ENCODE measurements at places on chromosomes 13 and 19.

DNA sequence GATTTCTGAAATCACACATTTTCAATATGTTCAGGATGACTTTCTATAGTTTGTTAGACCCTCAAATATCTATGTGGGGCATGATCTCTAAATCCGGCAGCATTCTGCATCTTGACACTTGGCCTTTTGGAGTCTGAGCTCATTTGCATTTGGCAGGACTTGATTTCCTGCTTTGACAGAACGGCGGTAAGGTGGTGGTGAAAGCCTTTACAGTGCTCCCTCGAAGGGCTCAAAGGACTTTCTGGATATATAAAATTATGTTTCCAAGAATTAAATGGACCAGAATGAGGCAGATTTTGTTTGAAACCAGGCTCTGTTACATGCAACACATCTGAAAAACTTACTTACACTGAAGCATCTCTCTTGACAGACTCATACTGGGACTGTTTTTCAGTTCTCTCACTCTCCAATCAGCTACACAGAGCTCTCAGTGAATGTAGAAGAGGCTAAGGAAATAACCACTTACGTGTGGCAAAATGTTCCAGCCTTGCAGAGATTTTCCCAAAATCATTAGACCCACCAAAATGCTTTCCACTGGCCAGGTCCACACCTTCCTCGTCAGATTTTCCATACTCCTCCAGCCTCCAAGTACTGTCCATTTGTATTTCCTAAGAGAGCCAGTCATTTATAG is 207.2 kb downstream of the SPRY2 start:
- no peak for DNase-seq
- H3K4me1 ChIP-seq: peaks cover 31% of the 10 kb centered on the region
- no peaks in the 10 kb centered on the region for H3K27me3 ChIP-seq
- no peaks in the 10 kb centered on the region for H3K36me3 ChIP-seq
- H3K27ac ChIP-seq: peak overlapping the region; percentile 59
- peak overlapping the region; percentile 36 for H3K4me3 ChIP-seq

DNA sequence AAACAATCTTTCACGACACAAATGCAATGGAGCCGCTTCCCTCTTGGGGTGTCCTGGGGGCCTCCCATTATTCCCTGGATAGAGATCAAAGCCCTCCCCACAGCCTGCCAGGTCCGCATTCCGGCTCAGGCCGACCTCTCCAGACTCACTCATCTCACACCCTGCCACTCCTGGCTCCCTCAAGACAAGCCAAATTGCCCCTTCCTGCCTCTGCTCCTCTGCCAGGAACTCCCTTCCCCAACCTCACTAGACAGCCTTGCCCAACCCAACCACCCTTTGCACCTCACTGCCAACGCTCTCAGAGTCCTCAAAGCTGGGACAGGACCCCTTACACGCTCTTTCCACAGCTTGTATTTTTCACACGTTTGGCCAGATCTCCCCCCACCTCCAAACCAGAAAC is 1.5 kb downstream of the ABHD17A start:
- H3K4me3 ChIP-seq: peak overlapping the region; percentile 65
- DNase-seq: no peak
- H3K4me1 ChIP-seq: peaks cover 54% of the 10 kb centered on the region
- H3K27ac ChIP-seq: peak overlapping the region; percentile 75
- H3K27me3 ChIP-seq: no peaks in the 10 kb centered on the region
- H3K36me3 ChIP-seq: peaks cover 20% of the 10 kb centered on the region

DNA sequence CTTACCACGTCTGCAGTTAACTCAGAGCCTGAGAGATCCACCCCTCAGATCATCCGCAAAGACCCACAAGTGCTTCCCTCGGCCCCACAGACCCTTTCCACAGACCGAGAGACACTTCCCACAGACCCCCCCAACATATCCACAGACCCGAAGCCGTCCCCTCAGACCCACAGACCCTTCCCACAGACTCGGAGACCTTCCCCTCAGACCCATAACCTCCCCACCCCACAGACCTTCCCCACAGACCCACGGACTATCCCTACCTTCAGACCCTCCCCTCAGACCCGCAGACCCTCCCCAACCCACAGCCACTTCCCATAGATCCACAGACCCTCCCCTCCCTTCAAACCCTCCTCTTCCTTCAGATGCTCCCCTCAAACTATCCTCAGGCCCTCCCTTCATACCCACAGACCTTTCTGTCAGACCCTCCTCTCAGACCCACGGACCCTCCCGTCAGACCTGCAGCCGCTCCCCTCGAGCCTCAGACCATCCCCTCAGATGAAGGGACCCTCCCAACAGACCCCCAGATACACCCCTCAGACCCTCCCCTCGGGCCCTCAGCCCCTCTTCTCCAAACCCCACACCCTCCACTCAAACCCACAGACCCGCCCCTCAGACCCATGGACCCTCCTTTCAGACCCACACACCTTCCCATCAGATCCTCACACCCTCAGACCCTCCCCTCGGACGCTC is 20.1 kb upstream of the TFDP1 start:
- no peaks in the 10 kb centered on the region for H3K36me3 ChIP-seq
- H3K27me3 ChIP-seq: no peaks in the 10 kb centered on the region
- no peak overlapping the region for H3K4me3 ChIP-seq
- peak; percentile 68 for DNase-seq
- no peaks in the 10 kb centered on the region for H3K4me1 ChIP-seq

GRCh38 chr13:75437582-75438318 is 44.2 kb downstream of the TBC1D4 start:
- no peak for DNase-seq
- H3K4me3 ChIP-seq: no peak overlapping the region
- H3K27me3 ChIP-seq: no peaks in the 10 kb centered on the region
- H3K27ac ChIP-seq: no peak overlapping the region
- H3K4me1 ChIP-seq: peaks cover 27% of the 10 kb centered on the region

DNA sequence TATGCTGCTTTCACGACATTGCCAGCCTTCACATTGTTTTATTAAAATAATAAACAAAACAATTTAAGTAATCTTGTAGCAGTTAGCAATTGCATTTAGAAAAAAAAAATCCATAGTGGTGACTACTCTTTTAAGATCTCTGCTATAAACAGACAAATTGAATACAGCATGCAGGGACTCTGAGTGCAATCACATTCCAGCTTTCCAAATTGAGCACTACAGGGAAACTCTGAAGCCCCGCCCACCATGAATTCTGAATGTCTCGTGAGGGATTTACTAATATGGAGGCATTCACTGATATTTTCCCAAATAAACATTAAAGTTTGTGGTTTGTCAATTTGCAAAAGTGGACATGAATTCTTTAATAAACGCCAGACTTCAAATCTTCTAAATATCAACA is 698.8 kb downstream of the LIG4 start:
- no peaks in the 10 kb centered on the region for H3K4me1 ChIP-seq
- H3K36me3 ChIP-seq: no peaks in the 10 kb centered on the region
- no peak for DNase-seq
- H3K27ac ChIP-seq: no peak overlapping the region

DNA sequence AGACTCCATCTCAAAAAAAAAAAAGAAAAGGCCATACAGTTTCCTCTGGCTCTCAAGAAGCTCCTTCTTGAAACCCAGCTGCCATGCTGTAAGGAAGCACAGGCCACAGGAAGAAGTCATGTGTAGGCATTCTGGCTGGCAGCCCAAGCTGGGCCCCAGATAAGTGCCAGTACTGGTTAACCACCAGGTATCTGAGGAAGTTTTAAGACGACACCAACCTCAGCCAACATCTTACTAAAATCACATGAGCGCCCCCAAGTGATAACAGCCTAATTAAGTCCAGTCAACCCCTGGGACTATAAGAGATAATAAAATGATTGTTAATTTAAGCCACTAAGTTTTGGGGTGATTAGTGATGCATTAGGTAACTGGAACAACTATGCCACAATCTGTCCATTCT is 27.4 kb upstream of the AKT2 start:
- H3K4me1 ChIP-seq: no peaks in the 10 kb centered on the region
- no peak for DNase-seq
- H3K4me3 ChIP-seq: no peak overlapping the region
- peaks cover 3% of the 10 kb centered on the region for H3K36me3 ChIP-seq
- no peaks in the 10 kb centered on the region for H3K27me3 ChIP-seq
- no peak overlapping the region for H3K27ac ChIP-seq

DNA sequence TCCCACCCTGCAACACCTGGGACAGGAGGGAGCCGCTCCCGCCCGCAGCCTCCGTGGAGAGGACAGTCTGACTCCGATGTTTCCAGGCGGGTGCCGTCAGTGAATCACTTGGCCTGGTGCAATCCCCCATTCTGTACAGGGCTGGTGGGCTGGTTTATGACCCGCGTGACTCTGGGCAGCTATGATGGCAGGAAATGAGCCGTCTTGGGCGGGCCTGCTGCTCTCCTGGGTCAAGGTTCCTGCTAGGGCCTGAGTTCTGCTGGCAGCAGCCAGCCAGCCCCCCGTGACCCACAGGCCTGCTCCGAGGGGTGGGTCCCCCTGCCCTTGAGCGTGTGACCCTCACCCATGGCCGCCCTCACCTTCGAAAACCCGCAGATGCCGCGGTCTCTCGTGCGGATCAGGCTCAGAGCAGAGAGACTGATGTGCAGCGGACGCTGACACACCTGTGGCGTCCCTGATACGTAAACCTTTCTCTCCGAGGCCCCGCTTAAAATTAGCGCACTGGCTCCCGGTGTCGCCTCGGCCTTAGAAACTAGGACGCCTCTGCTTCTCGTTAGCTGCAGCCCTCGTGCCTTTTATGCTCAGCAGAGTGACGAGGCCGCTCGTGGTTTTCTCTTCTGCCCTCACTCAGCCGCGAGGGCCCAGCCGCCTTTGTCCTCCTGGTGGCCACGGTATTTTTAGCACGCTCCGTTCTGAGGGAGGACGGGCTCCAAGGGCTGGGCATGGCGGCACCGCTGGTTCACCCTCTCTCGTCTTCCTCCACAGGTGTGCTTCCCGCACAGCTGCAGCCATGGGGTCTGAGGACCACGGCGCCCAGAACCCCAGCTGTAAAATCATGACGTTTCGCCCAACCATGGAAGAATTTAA is 63.4 kb downstream of the KDM4B start:
- DNase-seq: no peak
- peaks cover 21% of the 10 kb centered on the region for H3K36me3 ChIP-seq
- H3K27me3 ChIP-seq: no peaks in the 10 kb centered on the region
- H3K27ac ChIP-seq: no peak overlapping the region
- peaks cover 76% of the 10 kb centered on the region for H3K4me1 ChIP-seq

GRCh38 chr13:45678282-45678681 is 23.8 kb upstream of the CBY2 start:
- no peaks in the 10 kb centered on the region for H3K36me3 ChIP-seq
- peaks cover 9% of the 10 kb centered on the region for H3K27me3 ChIP-seq
- no peak overlapping the region for H3K4me3 ChIP-seq
- no peak for DNase-seq
